ENCODE measurements at places on chromosomes 12 and 14. TPM values are rescaled to one million over a fixed set of nuclear protein-coding genes. Genes with fewer than 3 reads are reported as not detected.
A peak's percentile ranks its signal among the peaks of the same experiment; 100 is the strongest.

BDKRB1 gene
- total RNA-seq: 0.42 TPM

KIF26A gene
- total RNA-seq: 6.4 TPM

- H3K4me1 ChIP-seq: no peaks in the 10 kb centered on the region
- no peaks in the 10 kb centered on the region for H3K36me3 ChIP-seq
- H3K27me3 ChIP-seq: no peaks in the 10 kb centered on the region
- no peak overlapping the region for H3K4me3 ChIP-seq
Measured at GRCh38 chr14:105499256-105500035, 8.4 kb downstream of the TEDC1 start.

DNA sequence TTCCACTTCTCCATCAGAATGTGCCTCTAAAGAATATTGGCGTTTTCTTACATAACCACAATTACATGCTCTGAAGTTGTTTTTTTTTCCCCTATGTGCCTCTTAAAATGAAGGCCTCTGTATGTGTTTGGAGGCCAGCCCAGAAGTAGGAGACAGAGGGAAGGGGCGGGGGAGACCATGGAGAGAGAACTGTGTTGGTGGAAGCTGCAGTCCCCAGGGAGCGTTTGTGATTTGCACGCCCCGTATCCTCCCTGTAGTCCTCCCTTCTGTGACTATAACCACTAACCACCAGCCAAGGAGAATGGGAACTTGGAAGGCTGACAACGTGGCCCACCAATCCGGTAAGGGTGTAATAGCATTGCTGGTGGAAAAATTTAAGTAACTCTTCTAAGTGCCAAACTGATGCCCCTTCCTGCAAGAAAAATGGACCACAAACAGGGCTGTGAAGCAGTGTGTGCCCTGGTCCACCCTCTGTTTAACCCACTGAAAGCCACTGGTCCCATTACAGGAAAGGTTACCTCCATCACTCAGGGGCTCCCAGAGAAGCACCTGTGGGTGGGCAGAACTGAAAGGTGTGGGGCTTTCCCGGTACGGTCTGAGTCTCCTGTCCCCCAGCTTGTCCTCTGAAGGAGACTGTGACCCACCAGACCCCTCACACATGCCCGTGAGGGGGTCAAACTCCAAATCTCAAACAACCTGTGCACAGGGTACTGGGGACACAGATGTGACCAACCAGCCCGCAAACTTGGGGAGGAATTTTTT, 36.8 kb downstream of the CCDC88C start:
- no peak overlapping the region for H3K27ac ChIP-seq
- DNase-seq: no peak
- peaks cover 25% of the 10 kb centered on the region for H3K4me1 ChIP-seq
- no peaks in the 10 kb centered on the region for H3K27me3 ChIP-seq
- no peak overlapping the region for H3K4me3 ChIP-seq

DNA sequence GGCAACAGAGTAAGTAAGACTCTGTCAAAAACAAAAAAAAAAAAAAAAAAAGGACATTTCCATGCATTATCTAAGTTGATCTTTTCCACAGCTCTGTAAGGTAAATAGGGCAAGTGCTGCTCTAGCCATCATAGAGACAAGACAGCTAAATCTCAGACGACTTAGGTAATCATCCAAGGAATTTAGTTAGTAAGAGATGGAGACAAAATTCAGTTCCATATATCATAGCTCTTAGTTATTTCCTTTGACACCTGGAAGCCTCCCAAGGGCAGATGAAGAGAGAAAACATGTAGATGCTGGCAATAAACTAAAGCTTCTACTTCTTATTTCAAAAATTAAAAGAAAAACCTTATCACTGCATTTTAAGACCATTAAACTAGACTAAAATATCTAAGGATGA, 48.7 kb downstream of the ST8SIA1 start:
- peaks cover 38% of the 10 kb centered on the region for H3K4me1 ChIP-seq
- no peak overlapping the region for H3K27ac ChIP-seq
- H3K27me3 ChIP-seq: no peaks in the 10 kb centered on the region
- no peak overlapping the region for H3K4me3 ChIP-seq

- H3K36me3 ChIP-seq: no peaks in the 10 kb centered on the region
- no peaks in the 10 kb centered on the region for H3K27me3 ChIP-seq
- no peak overlapping the region for H3K4me3 ChIP-seq
- no peak for DNase-seq
- H3K27ac ChIP-seq: peak overlapping the region; percentile 21
- H3K4me1 ChIP-seq: peaks cover 16% of the 10 kb centered on the region
Measured at GRCh38 chr12:4997939-4998338, 45.7 kb upstream of the KCNA5 start.

- H3K27ac ChIP-seq: no peak overlapping the region
- H3K36me3 ChIP-seq: no peaks in the 10 kb centered on the region
- H3K4me3 ChIP-seq: no peak overlapping the region
- no peaks in the 10 kb centered on the region for H3K27me3 ChIP-seq
- no peak for DNase-seq
Measured at GRCh38 chr12:130216031-130216430, 53.8 kb downstream of the FZD10 start.

GRCh38 chr12:4025181-4026019, 152.2 kb upstream of the PARP11 start:
- H3K4me3 ChIP-seq: no peak overlapping the region
- no peak overlapping the region for H3K27ac ChIP-seq
- no peaks in the 10 kb centered on the region for H3K27me3 ChIP-seq

DNA sequence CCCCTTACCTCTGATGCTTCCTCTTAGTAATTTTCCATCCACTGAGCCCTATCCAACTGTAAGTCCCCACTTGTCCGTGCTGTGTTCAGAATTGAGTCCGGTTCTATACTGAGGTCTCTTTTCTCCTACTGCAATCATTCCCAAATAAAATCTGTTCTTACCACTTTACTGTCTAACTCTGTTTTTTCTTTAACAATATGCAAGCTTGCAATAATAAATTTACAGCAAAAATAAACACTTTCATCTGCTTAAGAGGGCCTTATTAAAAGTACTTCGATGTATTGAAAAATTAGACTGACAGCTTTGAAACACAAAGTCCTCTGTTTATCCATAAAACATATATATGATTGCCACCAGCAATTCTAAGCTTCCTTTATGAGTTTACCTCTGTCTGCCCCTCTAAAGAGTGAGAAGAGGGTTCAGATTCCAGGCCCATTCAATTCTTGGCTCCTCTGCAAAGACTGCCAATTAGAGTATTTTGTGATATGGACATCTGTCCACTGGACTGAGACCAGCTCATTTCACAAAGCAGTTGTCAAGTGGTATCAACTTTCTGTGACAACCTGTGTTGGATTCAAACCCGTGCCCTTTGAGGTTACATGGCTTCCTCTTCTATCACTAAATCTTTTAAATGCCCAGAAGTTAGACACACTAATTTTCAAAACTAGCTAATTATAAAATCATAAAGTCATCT, 39.9 kb upstream of the G2E3 start:
- H3K27me3 ChIP-seq: no peaks in the 10 kb centered on the region
- no peak overlapping the region for H3K4me3 ChIP-seq
- no peak overlapping the region for H3K27ac ChIP-seq
- no peak for DNase-seq
- no peaks in the 10 kb centered on the region for H3K4me1 ChIP-seq
- no peaks in the 10 kb centered on the region for H3K36me3 ChIP-seq

- DNase-seq: no peak
- H3K36me3 ChIP-seq: no peaks in the 10 kb centered on the region
- H3K4me1 ChIP-seq: peaks cover 3% of the 10 kb centered on the region
- H3K27ac ChIP-seq: no peak overlapping the region
Measured at GRCh38 chr12:42809226-42809625, 219.7 kb upstream of the PRICKLE1 start.

DNA sequence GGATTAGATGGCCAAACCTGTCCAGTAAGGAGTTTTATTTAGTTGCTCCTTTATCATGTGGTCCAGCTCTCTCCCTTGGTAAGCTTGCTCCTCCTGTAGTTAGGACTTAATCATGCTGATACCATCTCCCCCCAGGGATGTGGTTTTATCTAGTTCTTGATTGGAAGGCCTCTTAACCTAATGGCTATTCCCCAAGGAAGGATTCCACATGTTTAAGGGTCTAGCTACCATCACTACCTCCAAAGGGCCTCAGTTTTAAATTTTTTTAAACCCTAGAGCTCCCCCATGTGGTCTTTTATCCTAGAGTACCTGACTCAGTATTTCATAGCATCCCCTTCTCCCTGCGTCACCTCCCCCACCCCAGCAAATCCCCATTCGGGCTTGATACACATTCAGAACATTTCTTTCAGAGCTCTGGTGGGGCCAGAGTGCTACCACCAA, 22.5 kb downstream of the MAP3K12 start:
- peaks cover 100% of the 10 kb centered on the region for H3K36me3 ChIP-seq
- no peak for DNase-seq
- H3K27me3 ChIP-seq: no peaks in the 10 kb centered on the region
- H3K4me3 ChIP-seq: no peak overlapping the region
- peak overlapping the region; percentile 55 for H3K27ac ChIP-seq
- H3K4me1 ChIP-seq: peaks cover 86% of the 10 kb centered on the region

- no peaks in the 10 kb centered on the region for H3K27me3 ChIP-seq
- peaks cover 6% of the 10 kb centered on the region for H3K36me3 ChIP-seq
- no peak for DNase-seq
- no peak overlapping the region for H3K27ac ChIP-seq
Measured at GRCh38 chr12:39755478-39755877, 135.9 kb upstream of the ABCD2 start.

DNA sequence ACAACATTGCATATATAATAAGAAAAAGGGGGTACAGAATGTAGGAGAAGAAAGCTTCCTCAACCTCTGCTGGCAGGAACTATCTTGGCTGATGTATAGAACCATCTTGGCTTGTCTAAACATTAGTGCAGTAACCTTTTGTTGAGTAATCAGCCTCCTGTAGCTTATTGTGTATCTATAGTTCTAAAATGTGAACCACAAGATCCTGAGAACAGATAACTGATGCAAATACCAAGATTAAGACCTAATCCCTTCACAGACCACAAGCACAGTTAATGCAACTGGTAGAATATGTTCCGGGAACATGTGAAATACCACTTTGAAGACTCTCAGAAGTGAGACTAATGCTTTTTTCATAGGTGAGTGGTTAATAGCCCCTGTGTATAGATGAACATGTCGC, 50.7 kb upstream of the KCNC2 start:
- no peaks in the 10 kb centered on the region for H3K36me3 ChIP-seq
- no peak overlapping the region for H3K4me3 ChIP-seq
- H3K27ac ChIP-seq: no peak overlapping the region
- H3K4me1 ChIP-seq: no peaks in the 10 kb centered on the region

DNA sequence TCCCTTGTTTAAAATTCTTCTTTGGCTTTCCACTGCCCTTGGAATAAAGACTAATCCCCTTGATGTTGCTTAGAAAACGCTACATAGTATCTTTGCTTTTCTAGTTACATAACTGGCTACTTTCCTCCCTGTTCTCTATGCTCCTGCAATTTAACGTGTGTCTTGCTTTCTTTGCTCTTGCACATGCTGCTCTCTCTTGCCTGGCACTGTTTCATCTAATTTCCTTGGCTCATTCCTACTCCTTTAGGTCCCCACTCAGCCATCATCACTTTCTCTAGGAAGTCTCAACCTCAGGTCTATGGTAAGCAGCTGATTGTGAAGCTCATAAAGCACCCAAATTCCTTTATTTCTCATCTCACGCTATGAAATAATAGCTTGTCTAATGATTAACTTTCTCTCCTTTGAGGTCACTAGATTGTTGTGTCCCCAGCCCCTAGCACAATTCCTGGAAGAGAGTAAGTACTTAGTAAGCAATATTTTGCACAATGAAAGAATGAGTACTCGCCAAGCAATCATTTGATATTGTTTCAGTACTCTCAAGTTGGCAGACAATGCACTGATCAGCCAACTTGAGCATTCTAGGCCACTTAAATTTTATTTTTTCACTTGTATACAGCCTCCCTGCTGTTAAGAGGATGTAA, 3.3 kb downstream of the ALDH6A1 start:
- H3K4me1 ChIP-seq: peaks cover 31% of the 10 kb centered on the region
- no peak overlapping the region for H3K27ac ChIP-seq
- no peak for DNase-seq
- H3K4me3 ChIP-seq: no peak overlapping the region
- no peaks in the 10 kb centered on the region for H3K27me3 ChIP-seq
- no peaks in the 10 kb centered on the region for H3K36me3 ChIP-seq

DNA sequence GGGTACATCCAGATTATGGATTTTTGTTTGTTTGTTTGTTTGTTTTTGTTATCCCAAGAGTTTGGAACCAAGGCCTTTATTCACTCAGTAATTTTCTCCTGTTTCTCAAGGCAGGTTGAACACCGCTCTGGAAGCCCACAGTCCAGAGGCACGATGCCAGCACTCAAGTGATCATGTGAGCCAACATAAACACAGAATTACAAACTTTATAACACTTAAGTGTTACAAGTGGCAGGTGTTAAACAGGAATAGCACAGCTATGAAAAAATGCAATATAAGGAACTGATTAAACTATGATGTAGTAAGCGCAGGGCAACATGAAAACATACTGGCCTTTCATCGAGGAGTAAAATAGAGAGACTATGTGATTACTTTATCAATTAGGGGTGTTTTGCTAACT, 1885.8 kb upstream of the SEL1L start:
- H3K36me3 ChIP-seq: no peaks in the 10 kb centered on the region
- H3K4me3 ChIP-seq: no peak overlapping the region
- no peaks in the 10 kb centered on the region for H3K27me3 ChIP-seq
- no peaks in the 10 kb centered on the region for H3K4me1 ChIP-seq
- H3K27ac ChIP-seq: no peak overlapping the region
- no peak for DNase-seq

- no peak for DNase-seq
- no peak overlapping the region for H3K27ac ChIP-seq
Measured at GRCh38 chr12:39205969-39206368, 237.0 kb downstream of the KIF21A start.

- H3K4me1 ChIP-seq: no peaks in the 10 kb centered on the region
- no peaks in the 10 kb centered on the region for H3K36me3 ChIP-seq
- no peak for DNase-seq
- H3K27me3 ChIP-seq: no peaks in the 10 kb centered on the region
- H3K27ac ChIP-seq: no peak overlapping the region
Measured at GRCh38 chr12:82223426-82223825, 134.8 kb downstream of the CCDC59 start.

DNA sequence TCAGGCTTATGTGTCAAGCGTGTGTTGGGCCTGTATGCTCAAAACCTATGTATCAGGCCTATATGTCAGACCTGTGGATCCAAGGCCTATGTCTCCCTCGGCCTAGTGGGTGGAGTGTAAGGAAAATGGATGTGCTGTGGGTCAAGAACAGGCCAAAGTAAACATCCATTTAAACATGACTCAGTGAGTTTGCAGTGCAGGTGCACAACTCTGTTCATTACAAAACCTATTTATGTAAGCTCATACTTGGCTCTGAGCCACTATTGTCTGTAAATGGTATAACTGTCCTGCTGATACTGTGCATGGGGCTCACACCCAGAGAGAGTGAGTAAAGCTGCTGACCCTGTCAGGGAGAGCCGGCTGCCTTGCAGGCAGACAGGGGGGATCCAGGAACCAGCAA, 249.7 kb upstream of the AVPR1A start:
- DNase-seq: no peak
- no peaks in the 10 kb centered on the region for H3K27me3 ChIP-seq
- no peak overlapping the region for H3K4me3 ChIP-seq
- no peaks in the 10 kb centered on the region for H3K36me3 ChIP-seq
- H3K4me1 ChIP-seq: no peaks in the 10 kb centered on the region
